ENCODE measurements at places on chromosomes 1 and 21. TPM values are rescaled to one million over a fixed set of nuclear protein-coding genes. Genes with fewer than 3 reads are reported as not detected.

KHDC4 gene
- 28.6 TPM for total RNA-seq

- no peak for DNase-seq
Measured at GRCh38 chr1:187226396-187226795, 397.6 kb downstream of the PLA2G4A start.

KAZN gene
- total RNA-seq = 0.49 TPM

DNA sequence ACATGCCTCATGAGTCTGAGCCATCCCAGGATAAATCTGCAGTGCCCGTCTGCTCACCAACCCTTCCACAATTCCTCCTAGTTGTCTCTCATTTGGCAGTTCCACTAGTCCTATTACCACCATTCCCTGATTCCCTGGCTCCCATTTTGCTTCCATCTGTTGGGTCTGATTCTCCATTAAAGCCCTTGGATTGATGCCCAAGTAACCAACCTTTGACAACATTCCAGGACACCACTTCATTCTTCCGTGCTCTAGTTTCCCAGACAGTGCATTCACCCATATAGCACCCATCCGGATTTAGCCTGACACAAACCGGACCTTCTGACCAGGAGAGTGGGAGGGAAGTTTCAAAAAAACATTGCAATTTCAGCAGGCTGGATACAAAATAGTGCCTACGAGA, 189.4 kb upstream of the PALMD start:
- DNase-seq = peak; percentile 85

GRCh38 chr1:7781501-7781900, 2.6 kb upstream of the PER3 start:
- no peak for DNase-seq

DNA sequence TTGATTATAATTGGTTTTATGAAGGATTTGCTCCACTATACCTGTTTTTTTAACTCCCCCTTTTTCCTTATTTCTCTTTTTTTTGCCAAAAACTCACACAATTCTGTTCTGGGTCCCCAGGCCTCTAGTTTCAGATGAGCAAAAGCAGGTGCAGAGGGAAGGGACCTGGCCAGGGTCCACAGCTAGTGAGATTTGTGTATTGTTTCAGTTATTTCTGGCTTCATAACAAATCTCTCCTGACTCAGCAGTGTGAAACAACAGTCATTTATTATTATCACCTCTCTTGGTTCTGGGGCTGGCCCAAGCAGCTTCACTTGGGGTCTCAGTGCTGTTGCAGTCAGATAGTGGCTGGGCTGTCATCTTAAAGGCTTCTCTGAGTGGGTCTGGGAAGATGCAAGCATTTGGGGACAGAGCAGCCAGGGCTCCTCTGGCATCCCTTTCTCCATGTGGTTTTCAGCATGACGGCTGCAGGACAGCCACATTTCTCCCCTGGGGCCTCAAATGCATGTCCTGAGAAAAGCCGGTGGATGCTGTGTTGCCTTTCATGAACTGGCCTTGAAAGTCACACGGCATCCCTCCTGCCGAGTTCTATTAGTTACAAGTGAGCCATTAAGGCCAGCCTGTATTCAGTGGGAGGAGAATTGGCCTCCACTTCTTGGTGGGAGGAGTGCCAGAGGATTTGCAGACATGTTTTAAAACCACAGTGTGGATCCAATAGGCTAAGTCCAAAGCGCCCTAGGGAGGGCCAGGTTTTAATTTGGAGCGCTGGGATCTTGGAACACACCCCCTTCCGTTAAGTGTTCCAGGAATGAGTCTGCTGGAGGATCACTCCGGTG, 137.1 kb downstream of the CAMTA1 start:
- peak; percentile 83 for DNase-seq

Measured in RPMI7951 (cell line).